ENCODE measurements at places on chromosomes 6 and 20. TPM values are rescaled to one million over a fixed set of nuclear protein-coding genes. Genes with fewer than 3 reads are reported as not detected.

DNA sequence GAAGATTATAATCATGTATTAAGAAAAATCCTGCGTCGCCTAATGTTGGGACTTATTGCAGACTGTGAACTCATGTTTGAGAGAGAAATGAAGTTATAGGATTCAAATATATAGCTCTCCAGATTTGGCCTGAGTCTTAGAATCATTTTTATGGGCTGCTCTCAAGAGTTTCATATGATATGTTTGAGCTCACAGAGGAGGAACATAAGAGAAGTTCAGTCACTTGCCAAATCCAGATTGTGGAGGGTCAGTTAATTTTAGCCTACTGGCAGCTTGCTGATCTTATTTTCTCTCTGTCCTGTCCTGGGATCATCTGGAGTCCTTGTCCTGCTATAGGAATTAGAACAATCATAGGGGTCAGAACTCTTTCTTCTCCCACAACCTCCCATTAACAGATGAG lies 186.1 kb upstream of the SUPT3H start:
- DNase-seq: no peak

- DNase-seq: no peak
Observed at GRCh38 chr20:43409577-43409913, 48.2 kb upstream of the SRSF6 start.

DNA sequence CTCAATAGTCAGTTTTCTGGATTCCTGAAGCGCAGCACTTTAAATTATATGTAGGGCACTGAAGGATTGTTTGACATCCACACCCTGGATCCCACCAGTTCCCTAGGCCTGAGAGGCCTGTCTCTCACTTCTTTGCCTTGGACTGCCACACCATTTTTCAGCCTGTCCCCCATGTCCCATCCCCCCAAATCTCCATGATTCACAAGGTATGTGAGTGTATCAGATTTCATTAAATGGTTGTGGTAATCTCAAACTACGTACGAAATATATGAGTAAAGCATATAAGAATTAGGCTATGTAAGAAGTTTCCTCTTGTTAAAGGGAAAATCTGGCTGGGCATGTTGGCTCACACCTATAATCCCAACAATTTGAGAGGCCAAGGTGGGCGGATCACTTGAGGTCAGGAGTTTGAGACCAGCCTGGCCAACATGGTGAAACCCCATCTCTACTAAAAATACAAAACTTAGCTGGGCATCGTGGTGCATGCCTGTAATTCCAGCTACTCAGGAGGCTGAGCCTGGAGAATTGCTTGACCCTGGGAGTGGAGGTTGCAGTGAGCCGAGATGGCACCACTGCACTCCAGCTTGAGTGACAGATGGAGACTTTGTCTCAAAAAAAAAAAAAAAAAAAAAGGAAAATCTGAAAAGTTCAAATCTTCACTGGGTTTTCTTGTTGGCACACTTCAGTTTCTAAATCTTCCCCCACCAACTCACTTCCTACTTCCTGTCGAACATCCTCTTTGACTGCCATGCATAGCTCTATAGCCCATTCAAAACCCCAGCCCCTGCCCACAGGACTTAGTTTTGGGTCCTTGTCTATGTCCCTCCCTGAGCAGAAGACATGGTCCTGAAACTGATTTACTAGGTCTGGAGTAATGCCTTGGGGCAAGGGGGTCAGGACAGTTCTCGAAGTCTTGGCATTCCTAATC lies 97.3 kb upstream of the SHLD1 start:
- DNase-seq: peak; percentile 96

DNA sequence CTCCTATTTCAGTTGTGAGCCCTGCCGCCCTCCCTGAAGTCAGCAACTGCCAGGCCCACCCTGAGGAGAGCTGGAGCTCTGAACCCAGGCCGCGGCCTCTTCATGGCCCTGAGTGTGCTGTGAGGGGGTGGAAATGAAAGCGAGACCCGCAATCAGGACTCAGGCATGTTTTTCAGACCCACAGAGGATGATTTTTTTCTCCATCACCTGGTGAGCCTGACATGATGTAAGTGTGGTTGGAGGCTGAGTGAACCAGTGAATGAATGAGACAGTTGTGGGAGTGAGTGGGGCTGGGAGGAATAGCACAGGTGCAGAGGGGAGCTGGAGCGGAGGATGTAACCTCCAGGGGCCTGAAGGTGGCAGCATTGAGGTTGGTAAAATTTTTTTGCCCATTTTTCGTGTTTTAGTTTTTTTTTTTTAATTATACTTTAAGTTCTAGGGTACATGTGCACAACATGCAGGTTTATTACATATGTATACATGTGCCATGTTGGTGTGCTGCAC lies 18.3 kb downstream of the RAET1L start:
- no peak for DNase-seq

- DNase-seq: peak; percentile 42
Observed at GRCh38 chr6:147204060-147204785, at the start of gene STXBP5. STXBP5 (plus strand) TSS chr6:147204417; CDS start chr6:147204533, 116 bp downstream.

- DNase-seq: no peak
Observed at GRCh38 chr6:2919886-2920285, 16.8 kb upstream of the SERPINB9 start.

- no peak for DNase-seq
Observed at GRCh38 chr20:18678549-18679419, 90.9 kb downstream of the DTD1 start.

The SIGLEC1 gene
- total RNA-seq: not detected

- DNase-seq: no peak
Observed at GRCh38 chr6:57432919-57433684, 115.7 kb downstream of the PRIM2 start.

The MOCS3 gene
- 8.1 TPM for total RNA-seq

DNA sequence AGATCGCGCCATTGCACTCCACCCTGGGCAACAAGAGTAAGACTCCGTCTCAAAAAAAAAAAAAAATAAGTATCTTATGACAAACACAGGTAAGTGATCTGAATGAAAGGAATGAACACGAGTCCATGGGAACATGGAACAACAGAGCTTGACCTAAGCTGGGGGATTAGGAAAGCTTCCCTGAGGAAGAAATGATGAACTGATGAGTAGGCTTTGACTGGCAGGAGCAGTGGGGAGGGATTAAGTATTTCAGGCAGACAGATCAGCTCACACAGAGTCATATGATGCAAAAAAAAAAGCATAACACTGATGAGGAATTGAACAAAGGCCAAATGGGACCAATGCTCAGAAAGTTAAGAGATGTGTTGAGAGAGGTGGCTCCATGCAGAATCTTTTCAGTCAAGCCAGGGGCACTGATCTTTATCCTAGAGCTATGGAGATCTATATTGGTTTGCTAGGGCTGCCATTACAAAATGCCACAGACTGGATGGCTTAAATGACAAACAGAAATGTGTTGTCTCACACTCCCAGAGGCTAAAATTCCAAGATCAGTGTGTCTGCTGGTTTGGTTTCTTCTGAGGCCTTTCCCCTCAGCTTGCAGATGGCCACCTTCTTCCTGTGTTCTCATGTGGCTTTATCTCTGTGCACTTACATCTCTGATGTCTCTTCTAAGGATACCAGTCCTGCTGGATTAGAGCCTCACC lies 85.6 kb downstream of the ANKRD6 start:
- peak; percentile 64 for DNase-seq

DNA sequence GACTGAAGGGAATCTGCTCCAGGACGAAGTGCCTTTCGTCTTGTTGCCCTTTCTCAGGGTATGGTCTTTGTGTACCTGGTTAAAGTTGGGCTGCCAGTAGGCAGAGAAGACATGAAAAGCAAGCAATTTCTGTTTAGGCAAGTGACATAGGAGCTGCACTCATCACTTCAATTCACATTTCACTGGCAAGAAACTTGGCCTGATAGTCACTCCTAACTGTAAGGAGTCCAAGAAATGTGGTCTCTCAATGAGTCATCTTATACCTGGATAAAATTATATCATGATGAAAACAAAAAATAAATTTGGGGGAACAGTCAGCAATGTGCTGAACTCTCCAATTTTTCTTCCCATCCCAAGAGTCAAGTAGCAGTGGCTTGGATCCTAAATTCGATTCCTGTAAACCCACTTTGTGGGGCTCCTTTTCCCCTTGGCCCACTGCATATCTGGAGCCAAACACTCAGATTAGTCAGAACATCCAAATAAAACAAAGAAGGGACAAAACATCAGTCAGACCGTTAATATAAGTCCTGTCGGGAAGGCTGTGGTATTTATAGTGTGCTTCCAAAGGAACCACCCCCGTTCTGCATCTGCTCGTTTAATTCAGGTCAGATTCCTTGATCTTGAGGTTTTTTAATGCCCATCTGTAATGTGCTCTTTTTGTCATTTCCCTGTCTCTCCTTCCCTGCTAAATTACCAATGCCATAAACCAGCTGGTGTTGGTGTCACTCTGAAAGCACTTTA lies 5.0 kb upstream of the GABRR1 start:
- DNase-seq: no peak

The FABP7 gene
- not detected for total RNA-seq

DNA sequence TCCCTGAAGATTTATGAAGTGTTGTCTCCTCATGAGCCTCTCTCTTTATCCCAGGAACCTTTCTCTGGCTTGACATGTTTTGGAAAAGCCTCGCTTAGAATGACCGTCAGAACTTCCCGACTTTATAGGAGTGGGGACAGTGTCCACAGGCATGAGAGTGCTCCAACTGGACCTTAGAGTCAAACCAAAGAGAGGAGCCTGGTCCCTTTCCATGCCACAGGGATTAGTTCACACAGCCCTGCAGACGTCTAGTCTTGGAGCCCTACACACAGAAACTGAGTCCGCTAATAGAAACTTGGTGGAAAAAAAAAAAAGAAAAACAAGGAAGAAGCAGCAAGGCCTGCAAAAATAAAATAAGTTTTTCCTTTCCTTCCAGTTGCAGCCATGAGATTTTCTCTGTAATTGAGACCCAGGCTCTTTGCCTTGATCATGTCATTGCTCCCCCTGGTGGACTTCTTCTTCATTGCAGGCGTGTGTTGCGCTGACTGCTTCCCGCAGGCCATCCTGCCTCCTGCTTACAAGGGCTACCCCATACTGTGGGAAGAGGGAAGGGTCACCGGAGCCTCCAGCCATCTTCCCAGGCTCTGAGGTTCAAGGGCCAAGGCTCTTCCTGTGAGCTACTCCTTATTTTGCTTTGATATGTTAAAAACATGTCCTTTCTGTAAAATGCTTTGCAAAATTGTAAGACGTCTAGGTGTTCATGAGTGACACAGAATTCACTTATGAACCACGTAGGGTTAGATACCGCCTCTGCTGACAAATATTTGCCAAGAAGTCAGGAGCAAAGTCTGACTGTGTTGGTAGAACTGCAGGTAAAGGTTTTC lies 201.0 kb downstream of the UST start:
- peak; percentile 75 for DNase-seq

- peak; percentile 39 for DNase-seq
Observed at GRCh38 chr6:408599-409102, 17.1 kb downstream of the IRF4 start.

DNA sequence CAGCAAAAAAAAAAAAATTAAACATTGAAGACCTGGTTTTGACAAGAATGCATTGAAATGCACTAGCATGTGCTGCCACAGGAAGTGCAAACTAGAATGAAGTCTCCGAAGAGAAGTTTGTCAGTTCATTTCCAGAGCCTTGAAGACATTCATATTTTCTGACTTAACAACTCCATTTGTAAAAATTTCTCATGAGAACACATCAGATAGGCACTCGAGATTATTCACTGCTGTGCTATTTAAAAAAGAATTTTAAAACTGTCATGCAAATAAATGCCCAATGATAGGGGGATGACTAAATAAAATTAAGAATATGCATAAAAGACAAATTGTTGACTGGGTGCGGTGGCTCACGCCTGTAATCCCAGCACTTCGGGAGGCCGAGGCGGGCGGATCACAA lies 394.6 kb upstream of the JARID2 start:
- no peak for DNase-seq

DNA sequence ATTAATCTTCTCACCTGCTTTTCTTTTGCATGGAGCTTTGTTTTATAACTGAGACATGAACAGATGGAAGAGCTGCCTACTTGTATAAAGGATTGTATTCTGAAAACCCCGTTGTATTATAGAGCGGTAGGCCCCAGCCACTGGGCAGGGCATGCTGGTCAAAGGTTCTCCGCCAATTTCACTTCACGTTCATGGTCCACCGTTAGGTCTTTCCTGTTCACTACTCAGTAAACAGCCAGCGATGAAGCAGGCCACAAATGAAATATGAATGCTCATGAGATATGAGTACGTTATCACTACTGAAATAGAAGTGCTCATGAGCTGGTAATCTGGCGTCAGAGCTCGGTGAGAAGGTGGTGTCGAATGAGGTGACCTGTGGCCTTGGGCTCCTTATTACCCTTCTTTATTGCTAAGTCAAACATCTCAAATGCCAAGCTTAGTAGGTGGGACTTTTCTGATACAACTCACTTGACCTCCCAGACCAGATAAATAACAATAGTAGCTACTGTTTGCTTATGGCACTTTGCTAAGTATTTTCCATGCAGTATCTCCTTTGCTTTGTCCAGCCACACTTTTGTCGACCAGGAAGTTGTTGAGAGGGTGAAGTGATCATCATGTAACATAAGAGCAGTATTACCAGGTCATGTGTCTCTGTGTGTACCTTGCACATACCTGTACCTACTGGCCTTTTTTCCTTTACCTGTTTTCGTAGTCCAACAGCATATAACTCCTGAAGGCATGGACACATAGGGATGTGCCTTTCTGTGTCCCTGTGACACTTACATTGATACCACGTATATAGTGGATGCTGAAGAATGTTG lies 16.7 kb downstream of the EDN3 start:
- no peak for DNase-seq

GRCh38 chr20:37123441-37123840 lies 27.6 kb upstream of the RBL1 start:
- DNase-seq: no peak

DNA sequence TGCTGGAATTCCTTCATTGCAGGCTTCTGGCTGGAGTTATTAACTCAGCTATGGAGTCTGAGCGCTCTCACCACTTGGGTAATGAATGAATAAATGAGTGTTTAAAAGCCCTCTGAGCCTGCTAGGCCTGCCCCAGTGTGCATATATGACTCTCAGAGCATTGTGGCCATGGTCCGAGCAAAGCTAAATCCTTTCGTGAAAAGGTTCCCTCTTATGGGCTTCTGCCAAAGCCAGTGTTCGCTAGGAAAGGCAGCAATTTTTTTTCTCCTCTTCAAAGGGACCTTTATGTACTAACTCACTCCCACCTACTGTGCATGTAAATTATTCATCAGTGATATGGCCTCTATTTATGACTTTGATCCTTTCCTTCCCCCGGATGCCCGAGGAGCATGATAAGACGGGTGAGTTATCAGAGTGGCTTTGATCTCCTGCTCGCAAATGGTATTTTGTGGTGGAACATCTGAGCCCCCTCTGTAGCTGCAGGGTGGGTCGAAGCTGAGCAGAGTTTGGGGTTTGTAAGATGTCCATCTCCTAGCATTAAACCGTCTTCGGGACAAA lies 88.6 kb downstream of the LINC00237 start:
- no peak for DNase-seq

- DNase-seq: no peak
Observed at GRCh38 chr6:126047648-126048047, 61.3 kb downstream of the TRMT11 start.
